Stimulated activated CD4-positive, alpha-beta T cell treated with anti-CD3 and anti-CD28 coated beads, Interleukin-1b, Interleukin-23, amount 100 ng/mL, for 1 hour (primary cell): ENCODE measurements at places on chromosomes 2 and 18.

- no peak for DNase-seq
Measured at GRCh38 chr2:192585418-192585817, 390.7 kb upstream of the TMEFF2 start.

DNA sequence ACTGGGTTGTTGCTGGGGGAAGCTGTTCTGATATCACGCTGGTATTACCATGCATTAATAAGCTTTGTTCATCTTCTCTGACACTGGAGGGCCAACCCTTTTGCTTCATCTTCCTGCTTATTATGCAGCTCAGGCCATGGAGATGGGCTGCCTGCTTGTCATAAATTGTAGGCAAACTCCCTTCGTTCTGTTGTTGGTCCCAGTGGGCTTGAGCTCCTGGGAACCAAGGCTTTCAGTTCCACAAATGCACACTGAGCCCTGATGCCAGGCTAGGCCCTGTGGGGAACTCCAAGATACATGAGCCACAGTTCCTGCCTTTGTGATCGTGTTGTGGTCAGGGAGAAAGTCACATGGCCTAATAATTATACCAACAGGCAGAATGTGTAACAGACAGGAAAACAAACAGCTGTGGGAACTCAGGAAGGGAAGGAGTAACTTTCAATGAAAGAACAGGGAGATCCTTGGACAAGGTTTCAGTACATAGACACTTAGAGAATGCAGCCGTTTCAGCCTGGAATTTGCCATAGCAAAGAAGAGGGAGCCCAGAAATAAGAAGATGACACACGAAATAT, 49.0 kb upstream of the BCL2L11 start:
- no peak for DNase-seq

- DNase-seq, result no peak
Measured at GRCh38 chr2:152499896-152500735, 165.1 kb downstream of the FMNL2 start.

- DNase-seq, result no peak
Measured at GRCh38 chr18:36735130-36735529, 93.7 kb downstream of the TPGS2 start.

DNA sequence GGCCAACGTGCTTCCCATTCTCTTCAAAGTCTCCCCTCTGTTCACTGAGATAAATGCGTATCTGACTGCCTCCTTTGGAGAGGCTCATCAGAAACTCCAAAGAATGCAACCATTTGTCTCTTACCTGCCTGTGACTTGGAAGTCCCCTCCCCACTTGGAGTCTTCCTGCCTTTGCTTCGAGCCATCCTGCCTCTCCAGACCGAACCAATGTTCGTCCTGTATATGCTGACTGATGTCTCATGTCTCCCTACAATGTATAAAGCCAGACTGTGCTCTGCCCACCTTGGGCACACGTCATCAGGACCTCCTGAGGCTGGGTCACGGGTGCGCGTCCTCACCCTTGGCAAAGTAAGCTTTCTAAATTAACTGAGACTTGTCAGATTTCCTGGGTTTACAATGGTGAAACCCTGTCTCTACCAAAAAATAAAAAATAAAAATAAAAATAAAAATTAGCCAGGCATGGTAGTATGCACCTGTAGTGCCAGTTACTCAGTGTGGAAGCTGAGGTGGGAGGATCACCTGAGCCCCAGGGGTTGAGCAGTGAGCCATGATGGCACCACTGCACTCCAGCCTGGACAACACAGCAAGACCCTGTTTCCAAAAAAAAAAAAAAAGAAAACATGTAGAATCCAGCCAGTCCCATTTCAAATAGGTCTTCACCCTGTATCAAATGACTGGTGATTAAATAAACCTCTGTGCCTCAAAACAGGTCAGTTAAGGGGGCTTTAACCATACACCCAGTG, 29.0 kb downstream of the HDLBP start:
- DNase-seq, result no peak

- no peak for DNase-seq
Measured at GRCh38 chr2:102880731-102881130, 118.9 kb downstream of the TMEM182 start.

DNA sequence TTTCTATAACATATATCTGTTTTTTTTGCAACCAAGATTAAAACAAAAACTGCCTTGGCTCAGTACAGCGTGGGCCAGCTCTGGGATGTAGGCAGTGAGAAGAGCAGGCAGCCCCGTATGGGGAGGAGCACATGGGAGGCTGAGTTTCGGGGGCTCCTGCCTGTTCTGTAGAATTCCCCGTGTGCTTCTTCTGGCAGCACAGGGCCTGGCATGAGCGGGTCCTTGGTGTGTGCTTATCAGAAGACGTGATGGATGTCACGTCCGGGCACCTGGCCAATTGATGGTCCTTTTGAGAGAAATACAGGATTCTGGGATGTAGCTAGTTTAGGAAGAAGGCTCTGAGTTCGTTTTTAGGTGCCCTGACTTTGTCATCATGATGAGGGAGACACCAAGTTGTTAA, 16.2 kb downstream of the IMPA2 start:
- DNase-seq, result no peak
